ENCODE measurements at places on chromosomes 6 and 20.
A peak's percentile ranks its signal among the peaks of the same experiment; 100 is the strongest.

GRCh38 chr6:110629153-110629552, 152.7 kb upstream of the SLC22A16 start:
- no peak for DNase-seq

- no peak for DNase-seq
Observed at GRCh38 chr20:62832951-62833391, 16.1 kb downstream of the COL9A3 start.

DNA sequence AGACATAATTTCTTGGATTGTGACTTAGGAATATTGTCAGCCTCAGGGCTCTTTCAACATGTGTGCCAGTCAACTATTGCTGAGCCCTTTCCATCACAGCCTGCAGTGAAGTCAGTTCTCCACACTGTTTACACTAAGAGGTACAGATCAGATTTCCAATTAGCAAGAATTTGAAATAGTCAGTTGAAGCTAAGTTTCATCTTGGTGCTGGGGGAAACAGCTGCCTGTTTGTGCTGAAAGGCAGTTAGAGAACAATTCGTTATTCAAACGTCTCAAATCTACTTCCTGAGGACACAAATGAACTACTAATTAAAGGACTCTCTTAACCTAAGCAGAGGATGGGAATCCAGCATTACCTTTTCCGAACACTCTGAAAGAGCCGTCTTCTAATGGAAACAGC, 25.9 kb downstream of the ADGRF1 start:
- no peak for DNase-seq

DNA sequence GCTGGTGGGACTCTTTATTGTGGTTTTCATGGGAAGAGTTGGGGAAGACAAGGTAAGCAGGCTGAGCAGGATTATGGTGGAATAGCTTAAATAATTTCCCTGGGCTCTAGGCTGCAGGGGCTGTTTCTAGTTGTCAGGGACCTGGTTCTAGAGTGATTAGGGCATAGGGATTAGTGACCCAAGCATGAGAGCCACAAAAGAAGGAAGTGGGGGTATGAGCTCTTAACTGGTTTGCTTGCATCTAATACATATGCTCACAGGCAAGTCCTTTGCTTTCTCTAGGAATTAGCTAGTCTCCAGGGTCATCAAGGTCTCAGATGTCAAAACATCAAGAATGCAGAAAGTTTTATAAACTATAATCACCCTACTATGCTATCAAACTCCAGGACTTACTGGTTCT, 67.5 kb upstream of the NRN1 start:
- DNase-seq, result no peak

GRCh38 chr20:31570735-31571617, 34.1 kb upstream of the ID1 start:
- DNase-seq, result no peak

DNA sequence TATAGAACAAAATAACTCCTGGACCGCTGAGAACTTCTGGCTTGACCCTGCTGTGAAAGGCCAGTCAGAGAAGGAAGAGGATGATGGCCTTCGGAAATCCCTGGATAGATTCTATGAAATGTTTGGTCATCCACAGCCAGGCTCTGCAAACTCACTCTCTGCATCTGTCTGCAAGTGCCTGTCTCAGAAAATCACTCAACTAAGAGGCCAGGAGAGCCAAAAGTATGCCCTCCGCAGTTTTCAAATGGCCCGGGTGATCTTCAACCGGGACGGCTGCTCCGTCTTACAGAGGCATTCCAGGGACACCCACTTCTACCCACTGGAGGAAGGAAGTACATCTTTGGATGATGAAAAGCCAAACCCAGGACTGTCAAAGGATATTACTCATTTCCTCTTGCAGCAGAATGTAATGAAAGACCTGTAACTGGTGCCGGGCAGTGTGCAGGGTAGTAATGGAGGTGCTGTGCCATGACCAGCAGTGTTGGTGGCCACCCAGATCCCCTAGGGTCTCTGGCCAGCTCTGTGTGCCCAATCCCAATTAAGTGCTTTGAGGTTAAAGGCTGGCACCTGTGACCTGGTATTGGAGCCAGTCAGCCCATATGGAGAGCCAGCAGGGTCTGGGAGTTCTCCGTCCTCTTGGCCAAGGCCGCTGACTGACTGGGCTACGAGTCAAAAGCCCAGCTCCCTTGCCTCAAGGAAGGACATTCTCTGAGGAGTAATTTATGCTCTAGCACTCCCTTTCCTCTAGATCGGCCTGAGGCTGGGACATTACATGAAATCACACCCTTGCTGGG, 87.1 kb downstream of the TRMT6 start:
- DNase-seq, result no peak

GRCh38 chr6:33171880-33172687, 20.2 kb downstream of the COL11A2 start:
- DNase-seq, result no peak

DNA sequence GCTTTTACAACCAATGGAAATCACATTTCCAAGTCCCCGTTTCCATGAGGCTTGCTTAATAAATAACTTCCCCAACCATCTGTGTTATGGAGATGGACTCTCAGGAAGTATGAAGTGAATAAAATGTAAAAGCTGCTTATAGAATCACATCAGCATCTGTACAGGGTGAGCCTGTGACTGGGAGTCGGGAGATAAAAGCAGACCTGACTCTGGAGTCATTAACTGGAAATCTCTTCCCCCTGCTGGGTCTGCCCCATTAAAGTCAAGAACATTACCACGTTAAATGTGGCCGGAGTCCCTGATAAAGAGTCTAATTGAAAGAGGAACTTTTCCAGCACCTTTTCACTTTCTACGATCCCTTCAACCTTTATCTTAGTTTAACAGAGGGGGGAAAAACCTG, 368.5 kb downstream of the DOK5 start:
- DNase-seq, result no peak

- no peak for DNase-seq
Observed at GRCh38 chr6:91181416-91181815, 594.5 kb upstream of the MAP3K7 start.

DNA sequence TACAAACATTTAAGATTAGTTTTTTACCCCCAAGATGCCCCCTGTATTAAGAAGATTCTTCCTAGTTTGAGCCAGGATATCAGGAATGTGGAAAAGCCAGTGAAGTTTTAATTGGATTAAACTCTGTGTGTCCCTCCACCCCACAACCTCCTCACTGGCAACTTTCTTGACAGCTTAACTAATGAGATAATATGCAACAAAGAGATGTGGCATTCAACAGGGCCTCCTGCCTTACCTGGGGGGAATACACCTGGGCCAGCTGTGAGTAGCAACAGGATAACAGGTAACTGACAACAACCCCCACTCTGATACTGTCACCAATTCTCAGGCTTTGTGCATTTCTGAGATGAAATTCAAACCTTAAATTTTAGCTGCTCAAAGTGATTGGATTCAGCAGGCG, 512.3 kb downstream of the TFAP2B start:
- no peak for DNase-seq

DNA sequence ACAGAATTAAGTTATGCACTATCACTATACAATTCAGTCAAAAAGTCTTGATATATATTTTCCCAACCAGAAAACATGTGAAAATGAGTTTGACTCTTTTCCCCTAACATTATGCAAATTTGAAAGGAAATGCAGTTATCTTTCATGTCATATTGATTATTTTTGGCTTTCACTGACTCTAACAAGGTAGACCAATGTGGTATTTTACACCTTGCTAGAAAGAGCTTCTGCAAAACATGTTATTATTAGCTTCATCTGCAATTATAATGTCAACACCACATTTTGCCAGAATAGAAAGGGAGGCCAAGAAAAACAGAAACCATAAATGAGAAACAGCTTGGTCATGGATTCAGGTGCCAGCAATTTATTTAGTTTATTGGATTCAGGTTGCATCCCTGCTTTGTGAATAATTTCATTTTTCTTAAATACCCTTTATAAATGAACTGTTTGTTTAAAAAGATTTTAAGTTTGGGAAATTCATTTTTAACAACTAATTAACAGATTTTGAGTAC, 226.1 kb upstream of the GJE1 start:
- no peak for DNase-seq

DNA sequence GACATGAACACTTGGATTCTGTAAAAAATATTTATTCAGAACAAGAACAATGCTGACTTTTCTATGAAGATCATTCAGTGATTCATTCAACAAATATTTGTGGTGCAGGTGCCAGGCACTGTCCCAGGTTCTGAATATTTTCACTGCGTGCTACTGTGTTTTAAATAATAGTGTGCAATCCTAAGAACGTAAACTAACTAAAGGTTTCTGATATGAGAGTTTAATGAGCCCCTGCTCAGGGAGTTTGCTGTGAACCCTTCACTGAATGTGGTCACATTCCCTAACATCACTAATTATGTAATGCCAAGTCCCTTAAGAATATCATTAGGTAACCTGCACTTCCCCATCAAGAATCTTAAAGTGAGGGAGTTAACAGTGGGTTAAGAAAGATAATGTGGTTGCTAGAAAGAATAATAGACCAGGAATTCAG, 1.7 kb upstream of the TMEM170B start:
- DNase-seq, result no peak

DNA sequence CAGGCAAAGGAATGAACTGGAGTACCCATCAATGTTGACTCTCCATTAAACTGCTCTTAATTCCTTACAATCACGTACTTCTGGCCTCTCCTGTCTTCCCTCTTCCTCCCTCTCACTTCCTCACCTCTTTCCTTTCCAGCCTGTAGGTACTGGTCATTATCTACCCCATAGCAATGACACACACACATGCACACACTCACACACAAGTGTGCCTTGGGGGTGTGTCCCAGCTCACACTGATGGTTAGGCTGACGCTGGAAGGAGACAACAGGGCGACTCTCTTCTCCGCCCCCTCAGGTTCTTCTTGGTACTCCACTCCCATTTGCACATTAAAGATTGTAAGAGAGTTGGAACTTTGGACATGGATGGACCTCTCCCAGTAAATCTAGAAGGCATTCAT, 14.0 kb upstream of the SERPINB9 start:
- DNase-seq, result no peak

DNA sequence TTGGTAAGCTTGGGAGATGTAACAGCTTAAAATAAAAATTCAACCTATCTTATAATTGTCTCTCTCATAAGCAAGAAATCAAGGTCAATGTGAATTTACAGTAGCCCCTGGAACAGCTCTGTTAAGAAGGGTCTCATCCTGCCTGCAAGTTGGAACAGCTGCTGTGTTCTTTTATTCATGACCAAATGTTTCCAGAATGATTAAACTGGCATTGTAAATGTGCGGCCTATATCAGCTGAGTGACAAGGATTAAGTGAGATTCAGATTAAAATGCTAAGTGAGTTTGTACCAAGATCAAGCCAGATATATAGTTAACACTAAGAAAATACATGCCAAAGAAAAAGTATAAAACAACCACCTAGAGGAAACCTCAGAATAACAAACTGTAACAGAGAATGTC, 45.3 kb upstream of the NRSN1 start:
- DNase-seq, result no peak

- DNase-seq, result peak; percentile 20
Observed at GRCh38 chr6:31094389-31094881, 17.9 kb downstream of the C6orf15 start.

DNA sequence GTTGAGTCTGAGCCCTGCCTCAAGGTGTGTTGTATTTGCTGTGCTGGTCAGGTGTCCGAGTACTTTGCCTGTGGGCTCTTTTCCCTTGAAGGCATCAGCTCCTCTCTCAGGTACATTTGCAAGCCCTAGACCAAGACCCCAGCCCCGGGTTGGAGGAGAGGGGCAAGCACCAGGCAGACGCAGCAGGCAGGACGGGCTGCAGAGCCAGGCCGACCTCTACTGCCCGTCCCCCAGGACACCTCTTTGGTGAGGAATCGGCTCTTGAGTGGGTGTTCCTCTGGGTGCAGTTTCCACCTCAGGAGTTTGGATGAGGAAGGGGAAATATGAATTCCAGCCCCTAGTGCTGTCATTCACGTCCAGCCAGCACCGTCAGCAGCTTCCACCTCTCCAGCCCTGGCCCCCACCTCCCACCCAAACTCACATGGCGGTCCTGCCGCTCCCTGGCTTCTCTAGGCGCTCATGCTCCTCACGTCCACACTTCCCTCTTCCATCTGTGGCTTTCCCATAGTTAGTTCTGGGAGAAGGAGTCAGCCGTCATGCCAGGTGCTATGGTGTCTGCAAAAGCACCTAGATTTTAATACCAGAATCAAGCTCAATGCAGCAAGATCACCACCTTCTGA, 183.9 kb downstream of the DLL1 start:
- DNase-seq, result no peak

GRCh38 chr6:27260369-27260768, 12.9 kb downstream of the PRSS16 start:
- DNase-seq, result no peak

GRCh38 chr6:49946835-49947234, 17.1 kb downstream of the DEFB114 start:
- DNase-seq, result no peak

- no peak for DNase-seq
Observed at GRCh38 chr20:112396-112795, 24.9 kb downstream of the DEFB125 start.

- DNase-seq, result no peak
Observed at GRCh38 chr6:90496258-90497016, 90.4 kb downstream of the MAP3K7 start.

GRCh38 chr6:149089510-149089909, 228.0 kb upstream of the TAB2 start:
- no peak for DNase-seq

GRCh38 chr20:18057994-18058349, 256 bp upstream of the OVOL2 start:
- DNase-seq, result no peak

DNA sequence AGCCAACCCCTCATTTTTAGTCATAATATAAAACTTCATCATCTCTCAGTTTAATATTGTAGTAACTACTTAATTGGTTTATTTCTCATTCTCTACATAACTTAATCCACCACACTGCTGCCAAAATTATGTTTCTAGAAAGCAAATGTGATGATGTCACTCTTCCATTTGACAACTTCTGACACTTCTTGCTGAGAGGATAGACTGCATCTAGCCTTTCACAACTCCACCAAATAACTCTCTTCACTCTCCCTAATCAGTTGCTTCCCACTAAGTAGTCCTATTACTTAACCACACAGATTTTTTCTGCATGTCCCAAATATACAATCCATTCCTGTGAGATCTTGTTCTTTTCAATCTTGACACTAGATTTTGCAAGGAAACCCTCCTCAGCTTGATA, 951.3 kb downstream of the EPHA7 start:
- no peak for DNase-seq

GRCh38 chr6:79538106-79538971, 1.1 kb upstream of the LCA5 start:
- no peak for DNase-seq

- DNase-seq, result no peak
Observed at GRCh38 chr20:23399568-23400241, 21.6 kb downstream of the NAPB start.

- DNase-seq, result no peak
Observed at GRCh38 chr6:37816599-37817375, 2.7 kb upstream of the ZFAND3 start.
